Fibroblast of the aortic adventitia (primary cell): ENCODE measurements at places on chromosomes 5 and 9. TPM values are rescaled to one million over a fixed set of nuclear protein-coding genes. Genes with fewer than 3 reads are reported as not detected.

Gene PCDHA8
- total RNA-seq = 0.09 and 0.25 TPM in 2 replicates

Gene CA9
- 0.45 and 1.5 TPM in 2 replicates for total RNA-seq

Gene DIRAS2
- 1.6 TPM in 1 of 2 replicates, not detected in the other for total RNA-seq

Gene F12
- total RNA-seq = 0.27 and 1.4 TPM in 2 replicates

DNA sequence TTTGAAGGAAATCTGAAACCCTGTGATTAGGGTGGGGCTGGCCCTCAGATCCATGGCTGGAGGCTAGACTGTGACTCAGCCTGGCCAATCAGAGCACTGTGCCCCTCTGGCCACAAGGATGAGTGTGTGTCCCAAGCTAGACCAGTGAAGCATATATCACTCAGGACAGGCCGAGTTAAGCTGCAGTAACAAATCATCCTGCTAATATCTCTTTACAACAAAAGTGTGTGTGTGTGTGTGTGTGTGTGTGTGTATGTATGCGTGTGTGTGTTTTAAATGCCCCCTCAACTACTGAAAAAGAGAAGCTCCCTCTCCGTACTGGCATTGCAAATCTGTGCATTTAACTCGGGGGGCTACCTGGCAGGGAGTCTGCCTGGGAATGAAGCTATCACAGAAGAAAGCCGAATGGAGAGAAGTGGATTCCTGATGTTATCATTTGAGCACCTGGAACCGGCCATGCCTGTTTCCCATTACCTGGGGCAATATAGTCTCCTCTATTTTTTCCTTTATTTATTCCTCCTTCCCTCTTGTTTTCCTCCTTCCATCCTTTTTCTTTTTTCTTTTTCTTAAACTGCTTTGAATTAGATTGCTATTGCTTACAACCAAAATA, 25.6 kb downstream of the STC2 start:
- peak; percentile 67 for DNase-seq

- no peak for DNase-seq
Observed at GRCh38 chr5:57844410-57844809, 361.8 kb upstream of the ACTBL2 start.

- no peak for DNase-seq
Observed at GRCh38 chr9:133106511-133107244, 14.4 kb downstream of the RALGDS start.

DNA sequence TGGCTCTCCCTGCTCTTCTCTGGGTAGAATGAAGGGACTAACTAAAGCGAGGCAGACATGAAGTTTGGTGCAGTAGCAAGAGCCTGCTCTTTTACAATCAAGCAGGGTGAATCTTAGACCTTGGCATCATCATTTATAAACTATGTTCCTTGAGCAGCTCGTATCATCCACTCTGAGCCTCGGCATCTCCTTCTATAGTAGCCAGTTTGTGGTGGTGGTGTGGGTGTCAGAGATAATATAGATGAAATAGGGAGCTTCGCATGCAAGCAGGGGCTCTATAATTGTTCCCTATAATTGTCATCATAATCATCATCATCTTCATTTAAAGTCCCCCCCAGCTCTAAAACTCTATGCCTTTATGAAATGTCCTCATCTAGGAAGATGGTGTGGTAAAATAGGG, 72.5 kb upstream of the SAP30L start:
- no peak for DNase-seq

DNA sequence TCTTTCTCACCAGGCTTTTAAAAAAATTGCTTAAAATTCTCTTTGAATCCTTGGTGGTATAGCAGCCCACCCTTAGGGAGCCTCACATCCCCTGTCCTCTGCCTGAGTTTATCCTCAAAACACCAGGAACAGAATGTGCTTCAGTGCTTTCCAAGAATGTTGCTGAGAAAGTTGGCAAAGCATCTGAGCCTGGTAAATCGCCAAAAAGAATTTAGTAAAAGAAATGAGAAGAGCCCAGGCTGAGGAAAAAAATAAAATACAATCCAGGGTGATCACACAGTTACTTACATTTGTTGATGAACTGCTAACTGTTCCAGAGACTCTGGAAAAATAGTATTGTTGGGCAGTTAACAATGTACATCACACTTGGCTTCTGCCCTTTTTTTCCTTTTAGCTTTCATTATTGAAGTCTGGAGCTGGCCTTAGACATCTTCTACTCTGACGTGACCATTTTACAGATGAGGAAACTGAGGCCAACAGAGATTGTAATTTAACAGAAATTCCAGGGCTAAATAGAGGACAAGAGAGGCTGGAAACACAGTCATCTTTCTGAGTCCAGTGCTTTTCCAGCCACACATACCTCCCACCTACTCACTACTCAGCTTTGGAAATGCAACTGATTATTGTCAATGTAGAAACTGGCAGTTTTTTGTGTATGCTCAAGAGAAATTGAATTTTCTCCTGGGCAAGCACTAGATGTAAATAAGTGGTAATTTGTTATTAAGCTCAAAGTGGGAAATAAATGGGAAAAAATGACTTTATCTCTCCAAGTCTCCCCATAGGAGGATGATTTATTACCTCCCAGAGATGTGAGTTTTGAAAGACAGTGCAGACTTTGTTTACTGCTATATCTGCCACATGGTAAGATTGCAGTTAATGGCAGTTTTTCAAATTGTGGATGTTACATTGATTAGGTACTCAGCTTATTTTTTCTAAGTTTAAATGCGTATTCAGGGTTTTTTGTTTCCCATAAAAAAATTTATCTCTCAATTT, 86.7 kb upstream of the ALDH1A1 start:
- DNase-seq = peak; percentile 81

GRCh38 chr5:93604644-93605515, 21.9 kb downstream of the NR2F1 start:
- DNase-seq = no peak

DNA sequence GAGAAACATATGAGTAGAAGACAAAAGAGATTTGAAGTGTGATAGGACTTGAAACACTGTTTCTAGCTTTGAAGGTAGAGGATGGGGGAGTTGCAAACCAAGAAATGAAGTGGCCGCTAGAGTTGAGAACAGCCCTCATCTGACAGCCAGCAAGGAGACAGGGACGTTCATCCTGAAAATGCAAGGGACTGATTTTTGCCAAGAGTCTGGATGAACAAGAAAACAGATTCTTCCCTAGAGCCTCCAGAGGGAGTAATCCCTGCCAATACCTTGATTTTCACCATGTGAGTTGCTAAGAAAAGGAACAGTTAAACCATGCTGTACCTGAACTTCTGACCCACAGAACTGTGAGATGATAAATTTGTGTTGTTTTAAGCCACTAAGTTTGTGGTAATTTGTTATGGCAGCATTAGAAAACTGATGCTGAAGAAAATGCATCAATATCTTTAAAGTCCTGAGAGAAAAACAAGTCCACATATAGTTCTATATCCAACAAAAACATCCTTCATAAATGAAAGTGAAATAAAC, 154.0 kb upstream of the ADAMTSL1 start:
- DNase-seq = peak; percentile 42

GRCh38 chr5:78377056-78377717, 16.8 kb downstream of the SCAMP1 start:
- DNase-seq = peak; percentile 80

DNA sequence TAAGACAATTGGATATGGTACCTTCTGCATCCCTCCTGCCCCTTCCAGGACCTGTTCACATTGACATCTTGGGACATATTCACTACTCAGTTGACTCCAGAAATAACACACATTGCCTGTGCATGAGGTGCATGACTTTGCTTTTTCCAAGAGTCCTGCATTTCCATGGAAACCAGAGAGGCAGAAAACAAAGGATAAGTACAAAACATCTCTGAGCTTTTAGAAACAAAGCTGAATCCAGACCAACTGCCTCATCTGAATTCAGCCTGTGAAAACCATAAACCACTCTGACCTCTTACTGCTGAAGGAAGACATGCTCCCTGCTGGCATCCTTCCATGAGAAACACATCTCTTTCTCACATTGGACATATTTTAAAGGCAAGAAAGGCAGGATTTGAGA, 695.1 kb downstream of the TAF11L14 start:
- DNase-seq = no peak

- peak; percentile 25 for DNase-seq
Observed at GRCh38 chr9:125633116-125633745, 73.8 kb downstream of the MAPKAP1 start.

DNA sequence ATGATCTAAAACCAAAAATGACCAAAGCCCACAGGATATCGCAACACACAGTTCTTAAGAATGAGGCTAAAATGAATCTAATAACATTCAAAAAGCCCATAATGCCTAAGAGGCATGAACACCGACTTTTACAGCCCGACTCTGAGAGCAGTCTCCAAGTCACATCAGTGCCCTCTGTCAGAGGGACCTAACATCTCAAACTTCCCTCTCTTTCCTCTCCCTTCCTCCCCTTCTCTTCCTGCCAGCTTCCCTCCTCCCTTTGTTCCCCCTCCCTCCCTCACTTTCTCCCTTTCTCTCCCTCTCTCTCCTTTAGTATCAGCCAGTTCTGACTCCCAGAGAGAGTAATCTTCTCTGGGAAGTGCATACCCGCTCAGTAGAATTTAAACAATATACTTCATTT, 154.4 kb downstream of the GLIS3 start:
- DNase-seq = no peak

GRCh38 chr5:77221115-77221514, 10.6 kb downstream of the PDE8B start:
- DNase-seq = no peak

GRCh38 chr9:112162621-112163413, 12.3 kb downstream of the SUSD1 start:
- DNase-seq = no peak

- no peak for DNase-seq
Observed at GRCh38 chr9:93309889-93310425, 126.0 kb downstream of the WNK2 start.

DNA sequence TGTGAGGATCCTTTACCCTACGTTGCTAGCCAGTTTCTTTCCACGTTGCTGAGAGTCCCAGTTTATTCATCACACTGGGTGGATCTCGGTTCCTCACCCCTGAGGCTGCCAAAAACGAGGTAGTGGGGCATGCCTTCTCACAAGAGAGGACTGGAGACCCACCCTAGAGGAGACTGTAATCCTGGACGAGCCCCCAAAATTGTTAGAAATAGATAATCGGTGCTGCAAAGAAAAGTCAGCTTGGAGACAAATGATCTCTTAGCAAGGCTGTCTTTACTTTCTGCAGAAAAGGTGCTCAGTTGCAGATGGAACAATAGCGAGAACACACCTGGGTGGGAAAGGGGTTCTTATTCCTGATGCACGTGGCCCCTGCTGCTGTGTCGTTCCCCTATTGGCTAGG, 101.8 kb downstream of the TMEM167A start:
- DNase-seq = no peak

DNA sequence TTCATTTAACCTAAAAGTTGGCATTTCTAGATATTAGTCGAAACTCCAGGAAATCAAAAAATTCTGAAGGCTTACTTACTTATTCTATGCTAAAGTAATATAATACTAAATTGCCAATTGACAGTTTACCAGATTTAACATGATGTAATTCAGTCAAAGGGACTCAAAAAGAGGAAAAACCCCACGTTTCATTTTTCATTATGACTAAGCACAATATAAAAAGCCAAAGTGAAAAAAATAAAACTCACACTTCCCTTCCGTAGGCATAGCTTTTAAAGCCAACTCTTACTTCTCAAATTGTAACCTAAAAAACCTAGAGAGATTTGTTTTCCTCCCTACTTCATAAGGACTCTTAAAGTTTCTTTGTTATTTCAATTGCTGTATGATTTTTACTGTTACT, 146.6 kb downstream of the RAPGEF6 start:
- DNase-seq = peak; percentile 58
